ENCODE measurements at places on chromosomes 5 and 9. TPM values are rescaled to one million over a fixed set of nuclear protein-coding genes. Genes with fewer than 3 reads are reported as not detected.

C1QTNF2 gene
- total RNA-seq: 0.95 TPM

- no peaks in the 10 kb centered on the region for H3K36me3 ChIP-seq
- no peak overlapping the region for H3K4me3 ChIP-seq
- no peaks in the 10 kb centered on the region for H3K4me1 ChIP-seq
- no peaks in the 10 kb centered on the region for H3K27me3 ChIP-seq
- H3K27ac ChIP-seq: no peak overlapping the region
Observed at GRCh38 chr9:15837079-15837679, 284.3 kb downstream of the CCDC171 start.

PRR7 gene
- total RNA-seq: 0.82 TPM

GRCh38 chr5:66807743-66808142 is 211.6 kb downstream of the MAST4 start:
- H3K4me3 ChIP-seq: no peak overlapping the region
- H3K4me1 ChIP-seq: no peaks in the 10 kb centered on the region
- H3K27me3 ChIP-seq: no peaks in the 10 kb centered on the region
- H3K36me3 ChIP-seq: no peaks in the 10 kb centered on the region

NUTM2G gene
- total RNA-seq: not detected

- no peaks in the 10 kb centered on the region for H3K36me3 ChIP-seq
- no peak overlapping the region for H3K27ac ChIP-seq
- DNase-seq: peak; percentile 74
- no peaks in the 10 kb centered on the region for H3K27me3 ChIP-seq
- H3K4me3 ChIP-seq: no peak overlapping the region
- peaks cover 8% of the 10 kb centered on the region for H3K4me1 ChIP-seq
Observed at GRCh38 chr5:100647461-100648230, 112.5 kb downstream of the FAM174A start.

DNA sequence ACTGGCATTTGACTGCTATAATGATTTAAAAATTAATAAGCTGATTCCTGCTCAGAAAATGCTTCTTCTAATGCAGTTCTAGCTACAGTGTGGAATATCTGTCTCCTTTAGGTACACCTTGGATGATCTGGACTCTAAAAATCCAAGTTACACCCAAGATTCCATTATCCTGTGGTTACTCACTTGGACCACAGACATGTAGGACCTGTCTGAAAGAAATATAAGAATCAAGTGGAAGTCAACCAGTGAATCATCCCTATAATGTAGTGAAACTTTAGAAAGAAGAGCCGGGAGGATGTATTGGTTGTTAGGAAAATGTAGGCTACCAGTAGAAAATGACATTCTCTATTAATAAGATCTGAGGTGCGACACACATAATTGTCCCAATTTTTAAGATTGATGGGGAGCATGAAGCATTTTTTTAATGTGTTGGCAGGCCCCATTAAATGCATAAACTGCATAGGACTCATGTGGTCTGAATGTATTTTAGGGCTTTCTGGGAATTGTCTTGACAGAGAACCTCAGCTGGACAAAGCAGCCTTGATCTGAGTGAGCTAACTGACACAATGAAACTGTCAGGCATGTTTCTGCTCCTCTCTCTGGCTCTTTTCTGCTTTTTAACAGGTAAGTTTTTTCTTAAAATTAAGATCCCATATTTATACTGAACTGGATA is at the start of gene SPINK6:
Gene SPINK6 (plus strand): TSS at position 512 of the 673 bp plus-strand sequence. CDS start 55 bp downstream, at position 567.
- DNase-seq: no peak
- peak within 1 kb of the TSS; percentile 35 for H3K27ac ChIP-seq
- H3K27me3 ChIP-seq: no peaks in the 10 kb centered on the region
- peaks cover 8% of the 10 kb centered on the region for H3K4me1 ChIP-seq
- no peak within 1 kb of the TSS for H3K4me3 ChIP-seq
- no peaks in the 10 kb centered on the region for H3K36me3 ChIP-seq

- no peaks in the 10 kb centered on the region for H3K4me1 ChIP-seq
- peak overlapping the region; percentile 95 for H3K4me3 ChIP-seq
- peak overlapping the region; percentile 93 for H3K27ac ChIP-seq
Observed at GRCh38 chr5:36152324-36153297, 700 bp downstream of the SKP2 start.
